ENCODE measurements at places on chromosomes 5 and 9.

DNA sequence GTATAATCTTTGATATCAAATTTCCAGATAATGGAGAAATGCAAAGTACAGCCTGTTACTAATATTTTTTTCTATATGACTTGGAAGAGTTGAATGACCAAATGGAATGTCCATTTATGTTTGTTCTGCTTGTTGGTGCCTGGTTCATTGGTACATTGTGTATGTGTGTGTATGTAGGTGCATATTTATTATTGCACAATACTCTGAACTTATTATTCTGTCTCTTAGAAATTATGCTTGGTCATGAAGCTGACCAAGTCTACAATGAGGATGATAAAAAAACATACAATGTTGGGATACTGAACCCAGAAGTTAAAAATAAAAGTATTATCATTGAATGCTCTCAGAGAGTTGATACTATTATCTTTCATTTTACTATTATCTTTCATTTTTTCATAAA, 706.3 kb downstream of the KCTD16 start:
- no peak for DNase-seq

- DNase-seq: no peak
These were observed 130.2 kb downstream of the MAT2B start for GRCh38 chr5:163635631-163636030.

DNA sequence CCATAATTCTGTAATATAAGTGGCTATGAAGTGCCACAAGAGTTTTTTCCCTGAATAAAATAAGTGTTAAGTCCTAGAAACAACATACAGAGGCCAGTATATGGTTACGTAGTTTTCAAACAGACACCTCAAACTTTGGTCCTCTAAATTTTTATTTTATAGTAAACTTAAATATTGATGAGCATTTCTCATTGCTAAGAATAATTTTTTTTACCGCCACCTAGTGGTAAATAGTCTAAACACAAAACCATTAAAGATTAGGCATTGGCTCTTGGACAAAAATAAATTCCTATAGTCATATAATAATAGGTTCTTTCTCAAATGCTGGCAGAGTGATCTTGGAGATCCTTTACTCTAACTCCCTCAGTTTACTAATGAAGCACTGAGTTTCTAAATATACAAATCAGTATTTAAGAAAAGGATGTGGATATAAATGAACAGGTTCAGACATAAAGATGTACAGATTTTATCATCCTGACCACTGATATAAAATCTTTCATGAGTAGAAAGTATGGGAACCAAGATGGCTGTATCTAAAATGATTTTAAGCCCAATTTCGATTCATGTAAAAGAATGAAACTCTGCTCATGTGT, 136.2 kb downstream of the FANCC start:
- DNase-seq: peak; percentile 14

- no peak for DNase-seq
These were observed 792.9 kb downstream of the EFNA5 start for GRCh38 chr5:106877881-106878280.

GRCh38 chr5:151384106-151384505, 36.7 kb upstream of the SLC36A2 start:
- no peak for DNase-seq

GRCh38 chr9:72154468-72155285, 5.4 kb downstream of the GDA start:
- DNase-seq: no peak

GRCh38 chr9:88676644-88677043, 141.7 kb downstream of the NXNL2 start:
- DNase-seq: no peak

DNA sequence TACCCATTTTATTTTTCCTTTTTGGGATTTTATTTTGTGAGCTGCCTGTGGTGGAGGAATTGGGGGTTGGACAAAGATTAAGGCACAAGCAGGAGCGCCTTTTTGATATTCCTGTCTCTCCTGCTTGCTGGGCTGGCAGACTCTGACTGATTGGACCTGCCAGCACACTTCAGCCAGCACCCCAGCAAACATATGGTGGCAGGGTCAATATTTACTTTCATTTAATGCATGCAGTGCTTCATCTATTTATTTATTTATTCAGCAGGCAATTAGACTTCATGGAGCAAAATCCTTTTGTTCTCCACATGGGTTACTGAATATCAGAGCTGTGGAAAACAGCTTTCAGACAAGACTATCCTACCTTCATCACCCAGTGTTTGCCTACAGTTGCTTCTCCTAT, 48.4 kb upstream of the EPB41L4A start:
- no peak for DNase-seq

GRCh38 chr5:72785801-72786200, 30.7 kb upstream of the TNPO1 start:
- no peak for DNase-seq

- peak; percentile 50 for DNase-seq
These were observed 143.0 kb downstream of the RXRA start for GRCh38 chr9:134469041-134469875.

GRCh38 chr9:70303268-70303667, 44.5 kb downstream of the SMC5 start:
- DNase-seq: no peak

DNA sequence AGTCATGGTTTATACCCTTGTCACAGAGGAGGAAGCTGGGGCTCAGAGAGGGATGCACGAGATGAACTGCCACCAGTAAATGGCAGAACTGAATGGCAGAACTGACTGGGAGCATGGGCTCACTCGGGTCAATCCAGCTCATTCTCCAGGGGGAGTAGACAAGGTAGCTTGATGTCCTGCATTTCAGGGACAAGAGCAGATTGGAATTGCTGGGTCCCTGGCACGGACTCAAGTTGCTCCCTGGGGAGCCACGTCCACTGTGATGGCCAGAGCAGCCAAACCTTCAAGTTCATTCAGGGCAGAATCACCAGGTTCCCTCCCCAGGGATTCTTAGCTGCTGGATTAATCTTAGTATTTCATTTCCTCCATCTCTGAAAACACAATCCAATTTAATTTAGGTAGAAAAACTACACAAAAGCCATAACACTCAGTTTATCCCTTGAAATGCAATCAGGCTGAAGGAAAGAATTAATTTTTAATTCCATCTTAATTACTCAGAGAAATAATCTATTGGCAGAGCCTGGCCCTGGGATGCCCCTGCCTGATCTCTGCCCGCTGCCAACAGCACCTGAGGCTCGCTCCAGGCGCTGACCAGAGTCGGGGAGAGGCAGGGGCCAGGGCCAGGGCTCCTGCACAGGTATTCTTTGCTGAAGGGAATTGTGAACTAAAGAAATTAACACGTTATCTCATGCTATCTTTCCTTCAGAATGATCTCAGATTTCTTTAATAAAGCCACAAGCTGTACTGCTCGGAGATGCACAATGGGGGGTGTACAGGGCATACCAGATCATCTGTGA, 42.0 kb upstream of the UNC5A start:
- no peak for DNase-seq

DNA sequence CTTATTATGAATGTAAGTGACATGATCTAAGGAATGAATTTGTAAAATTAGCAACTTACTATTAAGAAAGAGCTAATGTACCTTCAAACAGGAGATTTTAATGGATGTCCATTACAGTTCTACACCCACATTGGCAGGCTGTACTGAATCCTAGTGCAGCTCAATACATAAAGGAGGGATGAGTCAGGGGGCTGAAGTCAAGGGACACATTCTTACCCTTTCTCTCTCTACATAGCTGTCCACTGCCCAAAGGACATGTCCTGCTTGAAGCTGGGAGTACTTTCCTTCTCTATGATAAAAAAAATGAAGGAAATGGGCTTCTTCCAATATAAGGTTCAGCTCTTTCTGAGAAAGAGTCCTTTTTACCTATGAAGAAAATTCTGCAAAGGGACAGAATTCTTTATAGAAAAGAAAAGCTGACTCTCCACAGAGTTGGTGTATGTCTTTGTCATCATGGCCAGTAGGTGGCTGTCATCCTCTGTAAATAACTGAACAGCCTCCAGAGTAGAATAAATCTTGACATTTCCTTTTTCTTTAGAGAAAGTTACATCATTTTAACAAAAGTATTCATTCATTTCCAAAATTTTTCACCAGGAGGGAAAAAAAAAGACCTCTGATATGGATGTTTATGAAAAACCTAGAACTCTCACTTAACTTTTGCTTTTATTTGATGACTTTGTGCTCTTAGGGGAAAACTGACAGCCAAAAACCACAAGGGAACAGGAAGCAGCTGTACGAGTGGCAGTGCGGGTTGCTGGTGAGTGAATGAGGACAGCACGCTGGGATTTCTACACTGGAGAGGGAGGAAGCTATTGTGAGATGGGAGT, 13.1 kb upstream of the IFNA14 start:
- peak; percentile 8 for DNase-seq

- DNase-seq: no peak
These were observed 232.3 kb upstream of the PTGER4 start for GRCh38 chr5:40447438-40447837.

DNA sequence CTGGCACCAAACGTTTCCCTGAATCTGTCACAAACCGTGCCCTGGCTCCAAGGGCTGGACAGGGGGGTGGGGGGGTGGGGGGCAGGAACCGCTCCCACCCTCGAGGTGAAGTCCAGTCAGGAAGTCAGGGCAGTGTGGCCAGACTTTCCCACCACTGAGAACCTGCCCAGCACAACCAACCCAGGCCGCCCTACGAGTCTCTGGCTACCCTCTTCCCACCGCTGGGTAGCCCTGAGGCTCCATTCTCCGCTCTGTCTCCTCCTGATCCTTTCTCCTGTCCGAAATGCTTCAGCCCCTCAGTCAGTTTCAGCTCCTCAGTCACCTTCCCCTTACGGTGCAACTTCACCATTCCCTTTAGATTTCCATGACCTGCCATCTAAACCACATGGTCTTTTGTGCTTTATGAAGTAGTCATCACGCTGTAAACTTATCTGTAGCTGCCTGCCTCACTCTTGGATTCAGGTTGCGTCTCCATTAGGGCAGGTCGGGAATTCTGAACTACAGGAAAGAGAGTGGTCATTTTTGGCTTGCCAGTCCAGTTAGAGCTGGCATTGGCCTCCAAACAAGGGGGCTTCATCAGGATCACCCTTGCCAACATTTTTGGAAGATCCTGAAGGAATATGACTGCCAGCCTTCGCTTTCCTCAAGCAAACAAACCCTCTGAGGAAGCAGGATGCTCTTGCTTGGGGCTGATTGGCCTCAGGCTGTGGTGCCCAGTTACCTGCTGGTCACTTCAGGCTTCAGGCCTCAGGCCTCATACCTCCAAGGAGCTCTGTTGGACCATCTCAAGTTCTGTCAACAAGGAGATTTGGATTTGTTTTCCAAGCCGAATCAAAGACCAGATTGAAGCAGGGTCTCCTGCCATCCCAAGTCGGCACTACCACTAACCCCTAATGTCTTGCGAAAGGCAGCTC, 794 bp upstream of the DCAF12 start:
- DNase-seq: no peak

DNA sequence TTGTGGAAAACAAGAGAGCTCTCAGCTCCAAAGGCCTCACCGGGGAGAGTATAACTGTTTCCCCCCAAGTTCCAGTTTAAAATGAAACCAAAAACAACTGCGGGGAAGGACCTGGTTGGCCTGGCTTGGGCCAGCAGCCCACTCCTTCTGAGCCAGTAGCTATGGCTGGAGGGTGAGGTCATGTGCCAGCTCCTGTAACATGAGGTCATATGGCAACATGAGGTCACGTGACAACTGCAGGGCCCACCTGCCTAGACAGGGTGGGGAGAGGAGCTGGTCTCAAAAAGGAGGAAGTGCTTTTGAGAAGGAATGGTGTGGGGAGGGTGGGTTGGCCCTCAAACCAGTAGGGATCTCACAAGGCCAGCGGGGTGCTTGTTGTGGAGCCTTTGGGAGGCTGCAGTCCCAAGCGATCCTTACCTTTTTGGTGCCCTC, 29.3 kb upstream of the CRB2 start:
- DNase-seq: no peak

DNA sequence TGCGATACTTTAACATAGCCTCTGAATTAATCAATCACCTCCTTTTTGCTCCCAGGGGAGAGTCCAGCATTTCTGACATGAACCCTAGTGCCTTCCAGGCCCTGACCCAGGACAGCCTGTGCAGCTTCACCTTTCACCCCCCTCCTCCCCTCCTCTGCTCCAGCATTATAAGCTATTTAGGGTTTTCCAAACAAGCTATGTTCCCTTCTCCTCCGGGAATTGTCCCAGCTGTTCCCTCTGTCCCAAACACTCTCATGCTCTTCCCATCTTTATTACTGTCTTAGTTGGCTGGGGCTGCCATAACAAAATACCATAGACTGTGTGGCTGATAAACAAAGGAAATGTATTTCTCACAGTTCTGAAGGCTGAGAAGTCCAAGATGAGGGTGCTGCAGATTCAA, 161.5 kb downstream of the EBF1 start:
- DNase-seq: no peak

DNA sequence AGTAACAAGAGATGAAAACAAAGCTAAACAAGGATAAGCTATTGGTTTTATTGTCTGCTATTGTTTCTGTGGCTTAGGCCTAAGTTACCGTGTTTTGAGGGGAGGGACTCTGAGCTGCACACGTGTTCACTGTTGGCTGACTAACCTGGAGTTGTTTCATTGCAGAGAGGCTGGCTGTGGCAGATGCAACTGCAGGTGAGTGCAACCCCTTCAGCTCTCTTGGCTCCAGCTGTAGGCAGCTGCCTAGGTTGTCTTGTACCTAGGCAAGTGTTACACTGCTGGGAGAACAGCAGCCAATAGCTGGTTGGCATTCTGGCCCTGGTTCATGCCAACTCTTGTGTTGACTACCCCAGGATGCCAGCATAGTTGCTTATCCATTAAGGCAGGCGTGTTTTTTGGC, 17.6 kb upstream of the MATR3 start:
- DNase-seq: no peak

GRCh38 chr9:68540712-68541535, at the start of gene TMEM252:
TMEM252 (minus strand) TSS chr9:68540883; CDS start chr9:68540814, 69 bp downstream.
- DNase-seq: no peak

- no peak for DNase-seq
These were observed 41.4 kb upstream of the SLCO6A1 start for GRCh38 chr5:102539996-102540728.

- DNase-seq: no peak
These were observed 131.1 kb downstream of the TLE1 start for GRCh38 chr9:81558091-81558830.

GRCh38 chr9:95058795-95059386, 258.6 kb downstream of the FANCC start:
- DNase-seq: no peak

- no peak for DNase-seq
These were observed 560.2 kb upstream of the CDH9 start for GRCh38 chr5:27598576-27598975.
